ENCODE measurements at places on chromosomes 16 and 17.

DNA sequence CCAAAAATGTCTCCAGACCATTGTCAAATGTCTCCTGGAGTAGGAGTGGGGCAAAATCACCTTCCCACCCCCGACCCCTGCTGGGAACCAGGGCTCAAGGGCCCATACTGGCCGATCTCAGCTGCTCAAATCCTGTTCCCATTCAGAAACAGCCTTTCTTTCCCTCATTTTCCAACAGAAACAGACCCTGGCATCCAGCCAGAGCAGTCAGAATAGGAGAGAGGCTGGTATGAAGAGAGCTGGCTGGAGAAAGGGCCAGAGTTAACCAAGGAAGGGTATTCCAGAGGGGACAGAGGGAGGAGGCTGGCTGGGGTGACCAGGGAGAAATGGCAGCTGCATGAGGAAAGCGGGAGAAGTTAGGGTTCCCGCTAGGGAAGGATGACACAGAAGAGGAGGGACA, 199.1 kb downstream of the XYLT1 start:
- no peak for DNase-seq

- no peak for DNase-seq
These were observed 534 bp downstream of the GPATCH8 start for GRCh38 chr17:44502598-44503146.

GRCh38 chr17:17792551-17793377, 44.0 kb downstream of the SREBF1 start:
- no peak for DNase-seq

DNA sequence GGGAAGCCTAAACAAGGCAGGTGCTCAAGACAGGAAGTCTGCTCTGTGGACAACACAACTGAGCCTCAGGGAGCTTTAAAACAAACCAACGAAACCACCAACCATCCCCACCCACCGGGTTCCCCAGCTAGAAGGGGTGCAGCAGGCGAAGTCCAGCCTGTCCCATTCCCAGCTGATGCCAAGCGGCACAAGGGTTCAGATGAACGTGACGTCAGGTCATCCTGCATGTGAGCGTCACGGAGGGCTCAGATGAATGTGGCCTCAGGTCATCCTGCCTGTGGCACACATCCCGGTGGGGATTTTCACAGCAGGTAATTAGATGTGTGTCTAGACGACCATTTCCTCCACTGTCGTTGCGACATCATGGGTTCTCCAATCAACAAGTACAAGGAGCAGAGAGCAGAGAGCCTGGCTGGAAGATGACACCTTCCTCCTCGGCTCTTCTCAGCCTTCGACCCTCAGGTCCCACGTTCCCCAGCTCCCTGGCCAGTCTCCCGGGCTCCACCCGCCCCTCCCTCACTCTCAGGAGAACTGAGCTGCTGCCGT, 246.5 kb downstream of the FOXL1 start:
- DNase-seq = no peak

DNA sequence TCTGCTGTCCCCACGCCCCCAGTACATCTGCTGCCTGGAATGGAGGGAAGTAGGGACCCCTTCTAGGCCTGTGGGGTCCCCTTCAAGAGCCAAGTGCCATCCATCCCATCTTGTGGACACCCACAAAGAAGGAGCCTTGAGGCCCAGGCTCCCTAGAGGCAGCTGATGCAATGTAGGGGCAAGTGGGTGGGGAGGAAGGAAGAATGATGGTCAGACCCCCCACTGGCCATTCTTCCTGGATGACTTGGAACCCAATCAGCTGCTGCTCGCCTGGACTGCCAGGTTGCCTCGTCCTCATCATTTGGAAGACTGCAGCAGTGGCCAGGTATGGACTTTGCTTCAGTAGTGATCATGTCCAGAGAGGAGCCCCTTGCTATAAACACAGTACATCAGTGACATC, 48.9 kb downstream of the SMPD3 start:
- no peak for DNase-seq

DNA sequence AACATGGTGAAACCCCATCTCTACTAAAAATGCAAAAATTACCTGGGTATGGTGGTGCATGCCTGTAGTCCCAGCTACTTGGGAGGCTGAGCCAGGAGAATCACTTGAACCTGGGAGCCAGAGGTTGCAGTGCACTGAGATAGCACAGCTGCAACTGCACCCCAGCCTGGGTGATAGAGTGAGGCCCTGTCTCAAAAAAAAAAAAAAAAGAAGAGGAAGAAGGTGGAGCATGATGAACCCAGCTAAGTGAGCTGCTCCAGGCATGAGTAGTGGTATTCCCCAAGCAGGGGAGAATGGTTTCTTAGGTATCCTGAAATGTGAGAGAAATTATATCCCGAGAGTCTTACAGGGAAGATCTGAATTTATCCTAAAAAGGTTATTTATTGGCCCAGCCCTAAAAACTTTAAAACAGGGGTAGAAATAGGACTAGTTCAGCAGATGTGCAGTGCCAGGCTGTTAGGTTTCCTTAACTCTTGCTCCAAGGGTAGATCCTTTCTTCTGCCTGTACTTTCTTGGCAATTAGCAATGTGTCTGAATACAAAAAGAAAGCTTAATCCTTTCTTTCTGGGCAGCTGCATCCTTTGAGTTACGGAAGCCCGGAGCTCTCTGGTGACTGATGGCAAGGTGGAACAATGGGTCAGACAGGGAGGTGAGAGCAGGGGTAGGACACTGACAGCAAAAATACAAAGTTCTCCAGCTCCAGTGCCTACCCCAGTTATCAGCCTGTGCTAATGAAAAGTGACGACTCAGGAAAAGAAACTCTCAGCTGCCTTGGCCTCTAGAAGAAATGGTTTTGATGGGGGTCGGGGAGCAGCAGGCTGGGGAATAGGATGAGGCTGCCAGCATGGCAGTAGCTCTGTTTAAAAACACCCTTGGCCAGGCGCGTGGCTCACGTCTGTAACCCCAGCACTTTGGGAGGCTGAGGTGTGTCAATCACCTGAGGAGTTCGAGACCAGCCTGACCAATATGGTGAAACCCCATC, 36.5 kb upstream of the TOB1 start:
- DNase-seq = no peak
